ENCODE measurements at places on chromosomes 16 and 17. TPM values are rescaled to one million over a fixed set of nuclear protein-coding genes. Genes with fewer than 3 reads are reported as not detected.

DNA sequence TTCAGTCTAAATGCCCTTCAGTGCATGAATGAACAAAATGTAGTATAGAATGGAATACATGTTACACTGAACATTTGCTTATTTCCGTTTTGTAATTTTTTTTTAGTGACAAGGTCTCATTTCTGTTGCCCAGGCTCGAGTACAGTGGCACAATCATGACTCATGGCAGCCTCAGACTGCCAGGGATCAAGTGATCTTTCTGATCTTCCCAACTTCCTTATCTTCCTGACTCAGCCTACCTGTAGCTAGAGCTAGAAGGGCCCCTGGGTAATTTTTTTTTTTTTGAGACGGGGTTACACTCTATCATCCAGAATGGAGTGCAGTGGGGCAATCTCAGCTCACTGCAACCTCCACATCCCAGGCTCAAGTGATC lies 7.3 kb upstream of the SLX4 start:
- no peak for DNase-seq

GRCh38 chr17:20179041-20179440 lies 169.9 kb downstream of the SPECC1 start:
- no peak for DNase-seq

TBC1D3 gene
- total RNA-seq = not detected

DNAH9 gene
- not detected for total RNA-seq

- no peak for DNase-seq
Observed at GRCh38 chr17:46056800-46057304, 57.8 kb downstream of the STH start.

- DNase-seq = no peak
Observed at GRCh38 chr16:64449506-64449905, 672.4 kb downstream of the CDH11 start.

GRAP gene
- 9.7 TPM for total RNA-seq

- DNase-seq = no peak
Observed at GRCh38 chr16:76235426-76235825, 41.8 kb upstream of the CNTNAP4 start.

PARD6A gene
- 13.5 TPM for total RNA-seq

SLC5A10 gene
- not detected for total RNA-seq

- DNase-seq = no peak
Observed at GRCh38 chr17:4858068-4858881, 25.1 kb downstream of the MINK1 start.

DNA sequence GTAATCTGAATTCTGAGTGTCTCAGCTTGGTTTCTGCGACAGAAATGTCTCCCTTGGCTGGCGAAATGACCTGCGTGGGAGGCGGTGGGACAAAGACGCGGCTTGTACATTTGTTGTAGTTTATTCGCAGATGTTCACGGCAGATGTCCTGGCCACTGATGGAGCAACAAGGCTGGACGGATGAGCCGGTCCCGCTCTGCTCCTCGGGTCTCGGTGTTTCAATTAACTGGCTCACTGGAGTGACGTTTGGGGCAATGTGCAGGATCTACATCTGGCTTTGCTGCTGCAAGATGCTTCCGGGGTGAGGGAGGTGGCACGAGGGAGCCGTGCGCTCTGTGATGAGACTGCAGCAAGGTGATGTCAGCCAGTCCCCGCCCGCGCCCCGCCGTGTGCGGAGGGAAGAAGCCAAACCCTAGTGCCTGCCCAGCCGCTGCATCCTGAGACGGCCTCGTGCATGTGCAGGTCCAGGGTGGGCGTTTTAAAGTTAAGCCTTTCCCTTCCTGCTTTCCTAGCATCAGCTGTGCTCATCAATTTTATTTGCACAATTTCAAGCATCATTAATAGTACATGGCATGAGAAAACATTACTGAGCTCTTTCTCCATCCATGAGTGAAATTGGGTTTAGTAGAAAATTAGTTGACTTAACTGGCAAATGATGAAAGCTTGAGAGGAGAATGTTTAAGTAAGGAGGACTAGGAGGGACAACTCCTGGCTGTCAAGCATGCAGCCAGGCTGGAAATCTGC lies 44.4 kb downstream of the MGAT5B start:
- DNase-seq = no peak

DNA sequence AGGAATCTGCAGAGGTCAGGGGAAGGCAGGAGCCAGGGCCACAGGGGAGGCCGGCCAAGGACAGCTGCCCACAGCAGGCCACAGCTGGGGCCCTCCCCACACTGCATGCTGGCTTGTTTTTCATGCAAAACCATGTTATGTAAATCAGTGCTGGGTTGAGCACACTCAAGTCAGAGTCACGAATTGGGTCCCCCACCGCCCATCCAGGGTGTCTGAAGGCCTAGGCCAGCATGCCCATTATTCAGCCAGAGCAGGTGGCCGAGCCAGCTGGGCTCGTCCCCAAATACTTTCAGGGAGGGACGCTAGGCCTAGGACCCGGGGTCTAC lies 51.2 kb upstream of the TOB1 start:
- DNase-seq = no peak

CSH1 gene
- total RNA-seq = not detected

MARCHF10 gene
- total RNA-seq = not detected

PRAC2 gene
- total RNA-seq = not detected

- no peak for DNase-seq
Observed at GRCh38 chr16:86616906-86617305, 38.6 kb downstream of the FOXL1 start.

DNA sequence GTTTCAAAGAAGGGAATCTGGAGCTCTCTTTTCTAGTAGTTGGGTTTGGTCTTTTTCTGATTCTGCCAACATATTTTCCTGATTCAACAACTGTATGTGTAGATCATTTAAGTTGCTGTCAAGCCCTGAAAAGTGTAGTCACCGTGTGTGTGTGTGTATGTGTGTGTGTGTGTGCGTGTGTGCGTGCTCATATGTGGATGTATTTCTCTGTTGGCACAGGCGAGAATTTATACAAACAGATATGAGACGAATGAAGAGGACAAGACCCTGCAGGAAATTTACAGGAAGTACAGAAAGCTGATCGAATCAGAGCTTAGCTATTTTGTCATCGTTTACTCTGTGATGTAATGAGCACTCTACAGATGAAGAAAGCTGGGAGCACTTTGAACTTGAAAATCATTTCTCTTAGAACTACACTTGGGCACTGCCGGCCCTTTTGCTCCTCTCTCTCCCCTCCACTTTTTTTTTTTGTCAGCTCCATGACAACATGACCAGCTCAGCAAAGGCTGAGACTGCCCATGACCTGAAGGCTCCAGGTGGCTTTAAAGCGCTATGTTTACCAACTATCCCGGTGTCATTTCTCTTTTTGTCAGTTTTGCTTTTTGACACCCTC lies 11.2 kb downstream of the FBXO39 start:
- peak; percentile 18 for DNase-seq

CCL17 gene
- 0.66 TPM for total RNA-seq

DNA sequence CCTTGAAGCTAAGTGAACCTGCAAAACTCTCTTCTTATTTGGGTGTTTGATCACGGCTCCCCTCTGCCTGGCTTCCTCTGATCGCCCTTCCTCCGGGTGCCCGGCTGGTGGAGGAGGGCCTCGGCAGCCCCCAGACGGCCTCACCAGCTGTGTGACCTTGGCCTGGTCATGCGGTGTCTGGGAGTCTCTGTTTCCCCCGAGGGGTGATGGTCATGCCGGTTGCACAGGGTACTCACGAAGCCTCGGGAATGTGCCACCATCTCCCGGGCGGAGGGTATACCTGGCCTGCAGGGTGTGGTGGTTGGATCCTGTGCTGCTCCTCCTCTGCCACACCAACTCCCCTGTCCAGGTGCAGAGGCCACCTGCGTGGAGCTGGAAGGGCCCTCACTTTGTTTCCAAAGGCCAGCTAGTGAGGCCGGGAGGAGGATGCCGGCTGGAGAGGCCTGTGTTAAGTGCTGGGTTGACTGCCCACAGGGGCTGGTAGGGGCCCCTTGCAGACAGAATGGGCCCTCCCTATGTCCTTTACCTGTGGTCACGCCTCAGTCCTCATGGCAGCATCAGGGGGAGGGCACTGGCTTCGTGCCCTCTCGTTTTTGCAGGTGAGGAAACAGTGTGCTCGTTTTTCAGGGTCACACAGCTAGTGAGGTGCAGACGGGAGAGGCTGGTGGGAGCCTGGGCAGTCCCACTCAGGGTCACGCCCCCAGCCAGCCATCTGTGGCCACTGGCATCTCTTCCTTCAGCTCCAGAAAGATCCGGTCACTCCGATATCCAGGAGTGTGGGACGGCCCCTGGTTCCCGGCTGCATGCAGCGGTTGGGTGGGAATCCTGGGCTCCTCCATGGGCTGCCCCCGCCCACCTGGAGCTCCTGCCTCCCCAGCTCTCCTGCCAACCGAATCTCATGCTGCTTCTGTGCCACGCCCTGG lies 148.5 kb upstream of the GSE1 start:
- DNase-seq = no peak

- no peak for DNase-seq
Observed at GRCh38 chr16:72201387-72201786, 29.4 kb upstream of the PMFBP1 start.

RHBDL1 gene
- total RNA-seq = 1.2 TPM

DNA sequence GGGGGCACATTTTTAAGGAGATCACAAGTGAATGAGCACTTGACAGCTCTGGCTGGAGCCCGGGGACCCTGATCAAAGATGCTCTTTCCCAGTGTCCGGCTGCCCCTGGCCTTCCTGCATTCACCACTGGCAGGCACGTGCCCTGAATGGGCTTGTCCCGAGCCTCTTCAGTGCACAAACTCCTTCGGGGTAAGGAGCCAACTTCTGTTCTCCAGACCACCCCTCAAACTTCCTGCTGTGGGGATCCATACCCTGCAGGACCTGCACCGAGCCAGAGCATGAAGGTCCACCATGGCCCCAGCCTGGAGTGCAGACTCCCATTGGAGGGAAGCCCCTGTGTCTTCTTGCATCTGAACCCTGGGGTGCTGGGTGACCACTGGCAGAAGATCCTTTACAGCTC lies 9.8 kb upstream of the SLC12A3 start:
- DNase-seq = no peak

GRCh38 chr17:80791758-80792284 lies 199.8 kb upstream of the CHMP6 start:
- peak; percentile 85 for DNase-seq

GRCh38 chr17:79188048-79188447 lies 113.4 kb downstream of the ENGASE start:
- DNase-seq = peak; percentile 57

GRCh38 chr17:3983606-3984484 lies 19.6 kb upstream of the ATP2A3 start:
- DNase-seq = no peak

DNA sequence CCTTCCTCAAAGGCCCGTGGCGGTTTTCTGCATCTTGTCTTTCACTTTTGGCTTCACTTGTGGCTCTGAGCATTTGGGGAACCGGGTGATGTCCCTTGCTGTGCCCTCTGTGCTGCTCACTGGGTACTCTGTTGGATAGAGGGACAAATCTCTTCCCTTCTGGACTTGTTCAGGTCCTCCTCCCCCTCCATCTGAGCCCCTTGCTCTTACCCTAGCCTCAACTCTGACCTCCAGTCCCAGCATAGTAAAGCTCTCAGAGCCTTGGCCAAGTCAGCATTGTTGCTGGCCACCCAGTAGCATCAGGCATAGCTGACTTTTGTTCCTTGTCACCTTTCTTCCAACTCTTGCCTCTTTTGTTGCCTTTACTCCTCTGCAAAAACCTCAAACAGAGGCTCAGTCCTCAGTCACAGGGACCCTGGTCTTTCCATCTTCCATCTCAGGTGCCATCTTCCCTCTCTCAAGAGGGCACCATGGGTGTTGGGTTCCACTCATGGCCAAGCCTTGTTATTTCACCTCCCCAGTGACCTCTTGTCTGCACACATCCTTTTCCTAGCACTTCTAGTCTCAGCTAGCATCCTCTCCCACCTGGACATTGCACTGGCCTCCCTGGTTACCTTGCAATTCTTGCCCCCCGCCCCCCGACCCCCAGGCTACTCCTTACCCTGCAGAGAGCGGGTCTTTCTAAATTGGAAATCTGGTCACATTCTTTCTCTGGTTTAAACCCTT lies 393 bp upstream of the PSMB10 start:
- DNase-seq = peak; percentile 95

TMC6 gene
- total RNA-seq = 251 TPM

GRCh38 chr16:76059186-76059585 lies 218.0 kb upstream of the CNTNAP4 start:
- no peak for DNase-seq

SMTNL2 gene
- not detected for total RNA-seq

DNA sequence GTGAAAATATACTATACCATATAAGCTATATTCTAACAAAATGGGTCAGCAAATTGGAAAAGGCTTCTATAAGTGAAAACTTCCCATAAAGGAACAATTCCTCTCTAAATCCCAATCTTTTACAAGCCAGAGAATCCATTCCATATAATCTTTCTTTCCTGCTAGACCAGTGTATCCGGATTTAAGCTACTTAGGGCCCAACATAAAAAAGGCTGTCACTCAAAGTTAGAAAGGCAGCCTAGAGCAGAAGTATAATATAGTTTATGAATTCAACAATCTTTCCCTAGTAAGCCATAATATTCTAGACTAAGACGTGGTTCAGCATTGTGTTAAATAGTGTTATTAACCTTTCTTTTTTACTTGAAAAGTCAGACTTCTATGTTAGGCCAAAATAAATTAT lies 93.0 kb downstream of the SKAP1 start:
- DNase-seq = no peak

GRCh38 chr16:79267781-79268180 lies 332.8 kb downstream of the MAF start:
- no peak for DNase-seq

- DNase-seq = no peak
Observed at GRCh38 chr17:33324736-33325135, 31.6 kb upstream of the ASIC2 start.

DNA sequence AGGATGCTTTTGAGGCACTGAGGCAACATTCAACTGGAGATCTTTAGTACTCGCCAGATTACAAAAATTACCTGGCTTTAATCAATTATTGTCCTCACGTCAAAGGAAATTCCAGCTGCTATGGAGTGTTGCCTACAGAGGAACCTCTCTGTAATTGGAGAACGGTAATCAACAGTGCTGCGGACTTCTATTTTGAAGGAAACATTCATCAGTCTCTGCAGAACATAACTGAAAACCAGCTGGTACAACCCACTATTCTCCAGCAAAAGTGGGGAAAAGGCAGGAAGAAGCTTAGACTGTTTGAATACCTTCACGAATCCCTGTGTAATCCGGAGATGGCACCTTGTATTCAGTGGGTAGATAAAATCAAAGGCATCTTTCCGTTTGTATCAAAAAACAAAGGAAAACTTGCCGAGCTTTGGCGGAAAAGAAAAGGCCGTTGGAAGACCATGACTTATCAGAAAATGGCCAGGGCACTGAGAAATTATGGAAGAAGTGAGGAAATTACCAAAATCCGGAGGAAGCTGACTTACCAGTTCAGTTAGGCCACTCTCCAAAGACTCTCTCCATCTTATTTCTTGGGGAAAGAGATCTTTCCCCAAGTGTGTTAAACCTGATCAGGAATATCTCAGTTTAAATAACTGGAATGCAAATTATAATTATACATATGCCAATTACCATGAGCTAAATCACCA lies 3.0 kb downstream of the SLC35G3 start:
- no peak for DNase-seq
